ENCODE measurements at places on chromosomes 1 and 21.

GRCh38 chr1:30028939-30029338 is 694.4 kb downstream of the MATN1 start:
- no peak for DNase-seq

DNA sequence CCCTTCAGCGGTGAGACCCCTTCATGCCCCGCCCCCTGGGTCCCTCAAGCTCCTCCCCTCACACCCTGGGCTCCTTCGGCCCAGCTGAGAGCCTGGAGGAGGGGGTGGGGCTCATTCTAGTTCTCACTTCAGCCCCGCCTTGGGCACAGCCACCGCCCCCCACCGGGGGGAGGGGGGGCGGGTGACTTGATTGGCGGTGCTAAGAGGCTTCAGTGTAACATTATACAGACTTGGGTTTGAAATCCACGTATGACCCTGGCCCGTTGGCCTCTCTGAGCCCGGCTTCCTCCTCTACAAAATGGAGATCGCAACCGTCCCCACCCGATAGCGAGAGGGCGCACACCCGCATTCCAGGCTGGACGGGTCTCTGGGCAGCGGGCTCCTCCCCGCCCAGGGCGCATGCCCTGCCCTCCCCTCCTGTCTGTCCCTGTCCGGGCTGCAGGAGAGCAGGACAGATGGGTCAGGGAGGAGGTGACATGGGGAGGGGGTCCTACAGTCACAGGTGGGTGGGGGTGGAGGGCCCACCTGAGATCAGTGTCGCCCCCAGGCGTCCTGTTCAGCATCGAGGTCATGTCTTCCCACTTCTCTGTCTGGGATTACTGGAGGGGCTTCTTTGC is 5.1 kb downstream of the CLCNKB start:
- no peak for DNase-seq

DNA sequence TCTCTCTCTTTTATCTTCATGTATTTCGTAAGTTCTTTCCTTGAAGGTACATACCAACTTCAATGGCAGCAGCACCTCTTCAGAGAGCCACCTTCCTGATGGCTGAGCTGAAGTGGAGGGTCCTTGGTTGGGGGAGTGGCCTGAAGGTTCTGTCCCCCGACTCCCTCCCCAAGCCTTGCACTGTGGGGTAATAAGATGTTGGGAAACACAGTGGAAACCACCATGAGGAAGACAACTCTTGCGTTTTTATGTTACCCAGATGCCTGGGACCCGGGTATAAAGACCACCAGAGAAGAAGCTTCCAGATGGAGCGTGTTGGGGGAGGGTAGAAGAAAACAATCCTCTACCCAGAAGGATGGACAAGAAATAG is 794 bp downstream of the KRTAP12-3 start:
- DNase-seq = no peak

DNA sequence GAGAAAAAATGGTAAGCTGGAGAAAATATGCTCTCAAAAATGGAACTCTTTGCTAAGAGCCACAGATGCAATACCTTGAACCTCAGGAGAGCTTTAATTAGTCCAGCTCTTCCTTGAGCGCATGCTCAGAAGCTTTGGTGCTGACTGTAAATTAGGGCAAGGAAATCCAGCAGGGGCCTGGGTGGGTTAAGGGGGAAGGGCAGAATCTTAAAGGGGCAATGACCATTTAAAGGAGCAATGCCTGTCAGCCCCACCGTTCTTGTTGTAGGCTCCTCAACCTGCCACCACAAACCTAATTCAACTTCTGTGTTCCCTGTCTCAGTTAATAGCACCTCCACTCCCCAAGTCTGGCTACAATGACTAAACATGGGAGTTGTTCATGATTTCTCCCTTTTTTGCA is 6.8 kb upstream of the SLC22A15 start:
- DNase-seq = no peak

GRCh38 chr1:237763137-237763536 is 127.6 kb downstream of the ZP4 start:
- DNase-seq = no peak

DNA sequence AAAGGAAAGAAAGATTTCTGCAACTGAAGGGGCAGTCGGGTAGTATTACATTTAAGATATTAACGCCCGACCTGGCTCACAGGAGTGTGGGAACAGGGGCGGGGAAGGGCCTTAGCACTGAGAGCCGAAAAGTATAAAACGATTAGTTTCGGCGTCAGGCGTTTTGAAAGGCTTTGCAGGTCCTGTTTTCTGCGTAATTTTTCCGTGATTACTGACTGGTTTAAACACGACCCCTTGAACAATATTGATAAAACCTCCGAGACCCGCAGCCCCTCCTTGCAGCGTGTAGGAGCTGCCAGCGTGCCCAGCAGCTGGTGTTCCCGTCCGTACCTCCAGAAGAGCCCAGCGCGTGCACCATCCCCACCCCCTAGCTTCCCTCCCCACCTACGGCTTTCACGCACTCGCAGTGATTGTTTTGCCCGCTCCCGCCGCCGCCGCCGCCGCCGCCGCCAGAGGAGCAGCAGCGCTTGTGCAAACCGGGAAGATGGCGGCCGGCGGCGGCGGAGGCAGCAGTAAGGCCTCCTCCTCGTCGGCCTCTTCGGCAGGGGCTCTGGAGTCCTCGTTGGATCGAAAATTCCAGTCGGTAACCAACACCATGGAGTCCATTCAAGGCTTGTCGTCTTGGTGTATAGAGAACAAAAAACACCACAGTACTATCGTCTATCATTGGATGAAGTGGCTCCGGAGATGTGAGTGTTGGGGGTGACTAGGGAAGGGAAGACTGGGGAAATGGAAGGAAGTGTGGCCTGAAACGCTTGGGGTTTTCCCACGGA is 470 bp downstream of the RPRD2 start:
- DNase-seq = peak; percentile 89

- DNase-seq = no peak
Measured at GRCh38 chr1:234746798-234747196, 136.8 kb upstream of the IRF2BP2 start.

- no peak for DNase-seq
Measured at GRCh38 chr1:161018631-161018930, 2.4 kb downstream of the F11R start.
